GM20000 (cell line): ENCODE measurements at places on chromosomes 11 and 22.
A peak's percentile ranks its signal among the peaks of the same experiment; 100 is the strongest.

DNA sequence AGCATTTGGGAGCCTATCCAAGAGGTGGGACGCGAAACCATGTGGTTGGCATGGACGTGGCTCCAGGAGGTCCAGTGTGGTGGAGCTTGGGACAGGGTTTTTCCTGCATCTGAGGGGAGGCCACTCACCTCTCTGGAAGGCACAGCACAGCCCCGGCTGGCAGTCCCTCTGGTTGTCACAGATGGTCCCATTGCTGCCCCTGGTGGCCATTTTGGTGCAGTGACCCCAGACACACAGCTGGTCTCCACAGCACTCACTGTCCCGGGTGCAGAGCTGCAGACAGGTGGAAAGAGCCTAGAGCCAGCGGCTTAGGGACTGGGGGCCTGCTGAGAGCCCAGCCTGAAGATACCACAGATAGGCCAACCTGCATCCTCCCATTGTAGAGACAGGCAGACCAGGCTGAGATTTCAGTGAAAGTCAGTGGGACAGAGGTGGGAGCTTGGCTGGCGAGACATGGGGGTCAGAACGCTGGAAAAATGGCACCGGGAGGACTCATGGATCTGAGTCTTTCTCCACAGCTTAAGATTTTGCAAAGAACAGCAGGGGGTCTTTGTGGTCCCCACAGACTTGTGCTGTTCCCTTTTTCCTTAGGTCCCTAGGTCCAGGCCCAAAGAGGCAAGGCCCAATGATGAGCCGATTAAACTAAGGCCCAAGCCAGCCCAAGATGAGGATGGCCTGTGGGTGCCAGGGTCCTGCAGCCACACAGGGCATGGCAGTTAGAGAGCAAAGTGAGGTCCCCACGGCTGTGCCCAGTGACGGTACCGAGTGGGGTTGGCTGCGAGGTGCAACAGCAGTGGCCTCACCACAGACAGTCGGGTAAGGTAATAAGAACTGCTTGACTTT lies 41.4 kb downstream of the DKK3 start:
- peak; percentile 76 for DNase-seq

GRCh38 chr11:109512680-109513079 lies 90.7 kb downstream of the C11orf87 start:
- peak; percentile 5 for DNase-seq

DNA sequence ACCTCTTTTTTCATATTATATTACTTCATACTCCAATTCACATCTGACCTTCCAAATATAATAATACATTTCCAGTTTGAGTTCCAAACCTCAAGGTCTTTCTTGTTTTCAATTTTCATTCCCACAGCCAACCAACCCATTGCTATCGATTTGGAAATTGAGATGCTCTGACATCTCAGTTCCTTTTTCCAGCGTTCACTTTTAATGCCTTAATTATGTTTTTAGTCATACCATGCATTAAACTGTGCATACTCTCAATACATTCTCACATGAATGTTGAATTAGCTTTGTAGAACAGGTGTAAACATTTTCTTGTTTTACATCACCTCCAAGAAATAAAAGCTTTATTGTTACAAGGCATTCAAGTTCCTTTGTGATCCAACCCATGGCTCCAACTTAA lies 294.2 kb upstream of the ANO3 start:
- no peak for DNase-seq

DNA sequence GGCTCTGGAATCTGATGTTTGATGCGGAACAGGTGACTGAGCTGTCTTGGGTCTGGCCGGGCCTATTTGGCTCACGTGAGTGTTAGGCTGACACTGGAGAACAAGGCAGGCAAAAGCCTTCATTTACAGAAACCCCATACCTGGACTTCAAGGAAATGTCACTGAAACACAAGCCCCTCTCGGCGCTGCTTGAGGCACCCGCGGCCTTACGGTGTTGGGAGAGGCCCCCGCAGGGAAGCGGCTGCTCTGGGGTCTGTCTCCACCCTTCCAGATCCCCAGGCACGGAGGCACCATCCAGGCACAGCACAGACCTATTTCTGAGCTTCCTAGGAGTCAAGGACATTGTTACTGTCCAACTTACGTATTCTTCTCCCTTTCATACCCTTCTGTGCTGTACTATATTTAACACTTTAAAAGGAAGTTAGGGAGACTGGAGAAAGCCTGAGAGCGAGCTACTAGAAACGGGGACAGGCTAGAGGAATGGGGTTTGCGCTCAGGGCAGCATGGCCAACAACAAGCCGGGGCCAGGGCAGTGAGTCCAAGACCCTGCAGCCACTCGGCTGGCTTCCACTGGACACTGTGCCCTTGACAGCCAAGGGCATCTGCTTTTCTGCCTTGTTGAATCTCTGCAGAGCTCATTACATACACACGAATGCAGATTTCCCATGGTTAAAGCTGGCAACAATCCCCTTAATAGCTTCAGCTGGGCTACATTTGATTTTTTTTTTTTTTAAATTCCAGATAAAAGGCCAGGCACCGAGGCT lies 23.8 kb downstream of the DRD4 start:
- DNase-seq, result no peak

DNA sequence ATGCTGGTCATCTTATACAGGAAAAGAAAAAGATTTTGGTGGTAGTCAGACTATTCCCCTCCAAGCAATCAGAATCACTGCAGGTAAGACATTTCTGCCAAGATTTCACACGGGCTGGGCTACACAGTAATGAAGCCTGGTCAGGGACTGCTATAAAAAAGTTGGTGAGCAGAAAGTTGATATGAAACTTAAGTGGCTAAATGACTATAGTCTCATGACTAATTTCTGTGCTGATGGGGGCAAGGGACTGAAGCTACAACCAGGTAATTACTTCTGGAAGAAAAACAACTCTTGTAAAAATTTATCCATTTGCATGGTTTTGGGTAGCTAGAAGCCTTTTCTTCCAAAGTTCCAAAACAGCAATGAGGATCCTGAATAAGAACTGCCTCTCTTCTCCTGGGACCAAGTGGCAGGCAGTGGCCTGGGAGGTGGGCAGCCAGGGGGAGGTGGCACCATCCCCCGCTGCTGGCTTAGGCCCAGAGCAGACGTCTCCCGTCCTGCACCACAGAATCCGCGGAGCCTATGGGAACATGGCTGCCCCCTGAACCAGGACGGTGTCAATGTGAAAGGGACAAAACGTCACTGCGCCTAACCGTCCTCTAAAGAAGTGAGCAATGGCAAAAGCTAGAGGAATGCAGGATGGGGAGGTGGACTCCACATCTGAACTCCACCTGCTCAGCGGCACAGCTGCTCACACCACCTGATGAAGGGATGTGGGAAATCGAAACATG lies 122.6 kb upstream of the LMO1 start:
- no peak for DNase-seq

DNA sequence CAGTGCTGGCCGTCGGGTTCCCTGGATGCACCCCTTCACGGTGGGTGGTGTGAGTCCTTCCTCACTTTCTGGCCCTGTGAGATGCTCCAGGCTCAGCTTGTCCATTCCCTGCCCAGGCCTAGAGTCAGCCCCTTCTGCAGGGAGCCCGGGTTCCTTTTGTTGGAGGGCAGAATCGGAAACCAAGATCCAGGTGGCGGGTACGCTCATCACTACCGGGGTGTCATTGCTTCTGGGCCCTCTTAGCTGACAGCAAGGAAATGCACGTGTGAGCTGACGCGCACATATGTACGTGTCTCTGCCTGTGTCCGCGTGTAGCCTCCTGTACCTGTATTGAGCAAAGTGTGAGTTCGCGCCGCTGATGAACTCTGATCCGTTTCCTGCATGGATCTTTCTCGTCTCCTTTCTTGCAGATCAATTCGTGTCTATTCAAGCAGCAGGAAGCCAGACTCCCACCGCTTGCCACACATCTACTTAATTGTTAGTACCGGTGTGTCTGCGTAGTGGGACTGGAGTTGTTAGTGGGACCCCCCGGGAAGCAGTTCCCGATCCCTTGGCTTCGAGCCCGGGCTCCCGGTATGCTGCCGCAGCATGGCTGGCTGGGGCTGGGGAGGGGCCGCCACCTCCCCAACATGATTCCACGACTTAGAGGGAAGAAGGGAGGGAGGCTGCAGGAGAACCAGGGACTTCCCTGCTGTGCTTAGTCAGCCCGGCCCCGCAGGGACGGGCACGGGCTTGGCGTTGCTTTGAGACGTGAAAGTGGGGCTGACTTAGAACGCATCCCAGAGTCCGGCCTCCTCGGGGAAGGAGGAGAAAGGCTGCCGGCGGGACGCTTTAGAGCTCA lies 35.9 kb upstream of the GRAMD4 start:
- no peak for DNase-seq

DNA sequence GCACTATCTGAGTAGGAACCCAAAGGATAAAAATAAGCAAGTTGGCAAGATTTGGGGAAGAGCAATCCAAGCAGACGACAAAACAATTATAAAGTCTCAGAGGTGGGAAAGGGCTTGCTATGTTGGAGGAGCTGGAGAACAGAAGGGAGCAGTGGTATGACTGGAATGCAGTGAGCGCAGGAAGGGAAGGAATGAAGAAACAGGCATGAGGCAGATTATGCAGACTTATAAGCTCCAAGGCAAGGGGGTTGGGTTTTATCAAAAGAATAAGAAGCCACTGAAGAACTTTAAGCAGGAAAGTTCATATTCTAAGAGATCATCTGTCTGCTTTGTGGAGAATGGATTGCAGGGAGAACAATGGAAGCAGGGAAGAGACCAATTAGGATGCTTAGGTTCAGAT lies 31.7 kb downstream of the PGM2L1 start:
- DNase-seq, result no peak

DNA sequence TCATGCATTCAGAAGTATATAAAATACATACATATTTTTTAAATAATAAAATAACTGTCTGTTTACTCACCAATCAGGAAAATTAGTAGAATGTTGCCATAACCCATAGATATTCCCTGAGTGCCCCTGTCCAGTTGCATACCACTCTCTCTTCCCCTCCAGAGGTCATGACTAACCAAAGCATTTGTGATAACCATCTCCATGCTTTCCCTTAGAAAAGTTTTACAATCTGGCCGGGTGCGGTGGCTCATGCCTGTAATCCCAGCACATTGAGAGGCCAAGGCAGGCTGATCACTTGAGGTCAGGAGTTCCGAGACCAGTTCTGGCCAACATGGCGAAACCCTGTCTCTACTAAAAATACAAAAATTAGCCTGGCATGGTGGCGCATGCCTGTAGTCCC lies 33.2 kb upstream of the LDHA start:
- no peak for DNase-seq

- DNase-seq, result no peak
Measured at GRCh38 chr11:130064596-130064995, 5.1 kb upstream of the APLP2 start.

DNA sequence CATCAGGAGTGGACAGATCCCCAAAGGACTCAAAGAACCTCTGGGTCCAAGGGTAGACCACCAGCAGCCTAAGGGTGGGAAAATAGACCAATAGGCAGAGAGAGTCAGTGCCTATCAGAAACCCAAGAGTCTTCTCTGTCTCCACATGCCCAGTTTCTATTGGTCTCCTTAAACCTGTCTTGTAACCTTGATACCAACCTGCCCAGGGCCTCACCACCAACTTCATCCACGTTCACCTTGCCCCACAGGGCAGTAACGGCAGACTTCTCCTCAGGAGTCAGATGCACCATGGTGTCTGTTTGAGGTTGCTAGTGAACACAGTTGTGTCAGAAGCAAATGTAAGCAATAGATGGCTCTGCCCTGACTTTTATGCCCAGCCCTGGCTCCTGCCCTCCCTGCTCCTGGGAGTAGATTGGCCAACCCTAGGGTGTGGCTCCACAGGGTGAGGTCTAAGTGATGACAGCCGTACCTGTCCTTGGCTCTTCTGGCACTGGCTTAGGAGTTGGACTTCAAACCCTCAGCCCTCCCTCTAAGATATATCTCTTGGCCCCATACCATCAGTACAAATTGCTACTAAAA lies at the start of gene HBB:
HBB (minus strand) TSS at position 340 of the 579 bp plus-strand sequence; CDS start at position 290, 50 bp downstream.
- no peak for DNase-seq

DNA sequence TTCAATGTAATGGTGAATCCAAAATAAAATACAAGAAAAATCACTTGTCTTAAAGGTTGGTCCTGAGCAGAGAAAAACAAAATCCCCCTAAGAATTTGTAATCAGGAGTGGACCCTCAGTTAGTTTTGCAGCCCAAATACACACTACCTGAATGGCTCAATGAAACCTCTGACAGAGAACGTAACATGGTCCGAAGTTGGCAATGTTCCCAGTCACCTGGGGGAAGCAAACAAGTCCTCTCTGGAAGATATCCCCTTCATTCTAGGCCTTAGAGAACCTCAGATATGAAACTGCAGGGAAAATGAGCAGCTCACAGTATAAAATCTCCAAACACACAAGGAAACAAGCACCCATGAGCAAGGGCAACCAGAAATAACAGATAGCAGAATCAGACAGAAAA lies 58.2 kb downstream of the MORC2 start:
- no peak for DNase-seq

- peak; percentile 39 for DNase-seq
Measured at GRCh38 chr11:68569357-68569756, 108.8 kb downstream of the PPP6R3 start.

- DNase-seq, result no peak
Measured at GRCh38 chr22:48459859-48460823, 1367.5 kb downstream of the BRD1 start.

DNA sequence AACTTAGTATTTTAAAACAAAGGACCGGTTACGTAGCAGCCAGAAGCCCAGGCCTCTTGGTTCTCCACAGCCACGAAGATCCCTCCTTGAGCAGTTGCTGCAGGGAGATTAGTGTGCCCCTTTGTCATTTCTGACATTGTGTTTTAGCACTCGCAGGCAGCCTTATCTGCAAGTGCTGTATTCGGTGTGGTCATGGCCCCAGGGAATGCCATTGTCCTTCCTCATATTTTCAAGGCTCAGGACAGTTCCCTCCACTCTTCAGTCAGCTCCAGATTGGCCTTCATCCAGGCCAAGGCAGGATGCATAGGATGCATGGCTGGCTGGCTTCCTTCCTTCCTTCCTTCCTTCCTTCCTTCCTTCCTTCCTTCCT lies 88.5 kb downstream of the ZBTB16 start:
- DNase-seq, result no peak

DNA sequence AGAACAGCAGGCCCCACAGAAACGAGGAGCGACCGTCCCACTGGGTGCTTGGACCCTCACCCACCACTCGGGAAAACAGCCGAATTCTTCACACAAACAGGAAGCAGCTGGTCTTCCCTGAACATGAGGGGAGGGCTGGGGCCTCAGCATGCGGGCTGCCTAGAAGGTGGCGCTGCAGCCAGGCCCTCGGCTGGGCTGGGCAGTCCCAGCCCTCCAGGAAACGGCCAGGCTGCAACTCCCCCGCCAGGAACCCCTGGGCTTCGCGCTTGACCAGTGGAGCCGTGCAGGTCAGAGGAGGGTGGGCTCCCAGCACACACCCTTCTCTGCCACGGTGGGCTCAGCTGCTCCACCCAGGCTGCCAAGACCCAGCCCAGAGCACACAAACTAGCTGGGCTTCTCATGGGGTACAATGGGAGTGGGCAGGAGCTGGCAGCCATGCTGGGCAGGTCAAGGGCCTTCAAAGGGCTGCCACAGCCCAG lies 29.6 kb downstream of the IGF2 start:
- DNase-seq, result no peak

DNA sequence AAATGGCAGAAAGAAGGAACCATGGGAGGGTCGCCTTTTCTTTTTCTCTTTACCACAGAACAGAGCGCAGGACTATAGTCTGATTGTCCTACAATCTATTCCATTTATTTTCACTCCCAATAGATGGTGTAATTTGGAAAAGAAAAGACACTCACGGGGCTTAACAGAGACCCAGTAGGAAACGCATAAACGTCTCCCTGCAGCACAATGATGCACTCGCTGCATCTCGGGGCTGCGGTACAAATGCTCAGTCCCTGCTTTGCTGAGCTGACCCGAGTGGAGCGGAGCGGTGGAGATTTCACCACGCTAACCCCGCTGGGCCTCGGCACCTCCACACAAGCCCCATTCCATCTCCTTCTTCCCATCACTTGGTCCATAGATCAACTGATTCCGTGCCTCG lies 1.5 kb downstream of the FEZ1 start:
- DNase-seq, result peak; percentile 31

- no peak for DNase-seq
Measured at GRCh38 chr22:44540756-44541670, 43.0 kb upstream of the RTL6 start.
